ENCODE measurements at places on chromosomes 4 and X.

GRCh38 chr4:96755569-96756484 lies 915.9 kb downstream of the PDHA2 start:
- DNase-seq, result no peak

GRCh38 chrX:39477762-39478120 lies 620.0 kb downstream of the BCOR start:
- peak; percentile 53 for DNase-seq

DNA sequence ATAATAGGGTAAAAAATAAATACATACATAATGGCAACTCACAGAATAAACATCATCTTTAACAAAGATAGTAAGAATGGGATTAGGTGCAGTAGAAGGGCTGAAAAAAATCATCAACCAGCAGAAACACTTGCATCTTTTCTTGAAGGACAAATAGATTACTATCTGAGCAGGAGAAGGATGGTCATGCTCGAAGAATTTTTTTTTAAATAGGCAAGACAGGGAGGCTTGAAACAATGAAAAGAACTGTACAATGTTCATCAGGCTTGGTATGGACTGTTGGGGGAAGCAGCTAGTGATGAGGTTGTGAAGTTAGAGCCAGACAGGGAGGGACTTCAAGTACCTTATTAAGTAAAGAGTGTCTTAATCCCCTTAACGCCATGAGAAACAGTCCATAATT lies 167.4 kb upstream of the LDB2 start:
- no peak for DNase-seq

DNA sequence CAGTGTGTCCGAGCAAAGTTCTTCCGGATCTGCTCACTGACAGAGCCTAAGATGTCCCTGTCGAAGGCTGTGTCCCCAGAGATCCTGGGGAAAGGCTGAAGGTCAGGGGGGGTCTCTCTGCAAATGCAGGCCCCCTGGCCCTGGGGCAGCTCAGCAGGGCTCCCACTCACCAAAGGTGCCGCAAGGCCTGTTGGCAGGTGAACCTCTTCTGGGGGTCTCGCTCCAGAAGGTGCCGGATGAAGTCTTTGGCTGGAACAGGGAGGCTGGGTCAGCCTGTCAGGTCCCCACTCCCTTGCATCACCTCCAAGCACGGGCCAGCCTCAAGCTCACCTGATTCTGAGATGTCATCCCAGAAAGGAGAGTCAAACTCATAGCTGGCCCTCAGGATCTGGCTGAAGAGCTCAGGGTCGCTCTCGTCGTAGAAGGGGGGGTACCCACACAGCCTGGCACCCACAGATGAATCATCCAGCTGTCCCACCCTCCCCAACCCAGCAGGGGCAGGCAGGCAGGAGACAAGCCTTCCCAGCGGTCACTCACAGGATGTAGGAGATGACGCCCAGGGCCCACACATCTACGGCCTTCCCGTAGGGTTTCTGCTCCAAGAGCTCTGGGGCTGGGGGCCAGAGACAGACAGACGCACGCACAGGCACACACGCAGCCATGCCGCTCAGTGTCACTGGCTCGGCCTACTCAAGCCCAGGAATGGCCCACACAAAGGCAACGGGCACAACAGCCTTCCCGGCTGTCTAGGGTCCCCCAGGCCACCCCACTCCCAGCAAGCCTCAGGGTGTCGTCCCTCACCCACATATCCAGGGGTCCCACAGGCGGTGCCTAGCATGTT lies 2.6 kb downstream of the PNCK start:
- DNase-seq, result no peak

GRCh38 chr4:48891028-48891619 lies 15.4 kb downstream of the OCIAD2 start:
- DNase-seq, result no peak

DNA sequence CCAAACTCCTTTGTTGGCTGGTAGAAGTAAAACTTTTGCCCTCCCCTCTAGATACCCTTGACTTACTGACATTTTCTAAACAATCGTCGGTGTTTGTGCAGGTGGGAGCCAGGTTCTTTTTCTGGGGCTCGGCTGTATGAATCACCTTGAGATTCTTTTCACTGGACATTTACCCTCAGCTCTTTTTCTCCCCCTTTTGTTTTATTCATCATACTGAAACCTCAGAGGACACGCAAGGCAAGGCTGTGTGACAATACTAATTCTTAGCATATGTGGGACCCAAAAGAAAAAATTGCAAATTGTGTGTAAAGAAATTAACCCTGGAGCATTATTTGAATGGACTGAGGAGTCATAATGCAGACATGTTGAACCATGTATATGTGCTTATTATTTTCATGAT lies 194.0 kb downstream of the PCDH19 start:
- DNase-seq, result no peak

GRCh38 chrX:10325611-10326010 lies 168.8 kb downstream of the CLCN4 start:
- DNase-seq, result no peak

GRCh38 chr4:44984083-44984482 lies 257.7 kb upstream of the GNPDA2 start:
- no peak for DNase-seq

GRCh38 chrX:119145241-119145653 lies 17.6 kb upstream of the KIAA1210 start:
- DNase-seq, result peak; percentile 26

DNA sequence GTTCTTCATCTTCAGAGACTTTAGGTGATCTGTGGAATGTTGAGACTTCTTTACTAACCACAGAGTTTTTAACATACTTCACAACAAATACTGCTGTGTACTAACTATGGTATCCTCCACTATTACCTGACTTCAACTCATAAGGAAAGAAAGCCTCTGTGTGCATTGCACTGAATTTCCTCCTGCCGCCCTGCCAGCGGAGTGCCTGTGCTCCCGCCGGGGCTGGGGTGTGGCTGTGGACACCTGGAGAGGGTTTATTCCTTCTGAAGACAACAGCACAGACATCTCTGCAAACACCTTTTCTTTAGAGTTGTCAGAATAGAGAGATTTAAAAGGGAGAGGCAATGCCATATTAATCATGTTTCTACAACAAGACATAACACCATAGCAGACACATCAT lies 63.3 kb downstream of the FAT1 start:
- no peak for DNase-seq

GRCh38 chr4:187612301-187612700 lies 383.3 kb upstream of the ZFP42 start:
- DNase-seq, result no peak

- DNase-seq, result peak; percentile 85
These were observed 167.3 kb downstream of the SLIT2 start for GRCh38 chr4:20418861-20419451.

GRCh38 chr4:99723612-99724011 lies 66.0 kb upstream of the C4orf54 start:
- peak; percentile 93 for DNase-seq

GRCh38 chrX:14694611-14695010 lies 165.3 kb downstream of the GLRA2 start:
- no peak for DNase-seq

GRCh38 chr4:13888112-13888511 lies 260.6 kb upstream of the BOD1L1 start:
- peak; percentile 2 for DNase-seq

DNA sequence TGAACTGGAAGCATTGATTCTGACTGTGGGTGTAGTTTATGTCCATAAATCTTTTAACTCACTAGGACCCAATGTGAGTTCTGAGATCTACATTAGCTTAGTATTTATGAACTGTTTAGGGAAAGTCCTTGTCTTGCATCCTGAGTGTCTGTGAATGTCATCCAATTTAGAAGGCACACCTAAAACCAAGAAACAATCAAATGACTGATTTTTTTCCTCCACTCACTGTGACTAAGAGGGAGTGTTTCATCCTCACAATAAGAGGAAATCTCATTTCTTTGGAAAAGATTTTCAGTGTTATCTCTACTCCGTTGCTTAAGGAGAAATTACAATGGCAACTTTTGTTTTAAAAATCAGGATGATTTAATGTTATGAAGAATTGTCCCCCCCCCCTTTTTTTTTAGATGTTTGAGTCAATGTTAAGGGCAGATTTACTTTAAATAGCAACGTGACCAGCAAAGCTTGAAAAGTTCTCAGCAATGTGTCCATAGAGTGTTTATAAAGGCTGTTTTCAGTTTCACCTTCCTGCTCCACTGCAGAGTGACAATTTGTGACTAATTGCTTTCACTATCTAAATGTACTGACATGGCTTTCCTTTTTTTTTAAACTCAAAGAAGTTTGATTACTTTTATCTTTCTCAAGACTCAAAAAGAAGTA lies 173.0 kb downstream of the SPCS3 start:
- DNase-seq, result no peak

- no peak for DNase-seq
These were observed 154.5 kb downstream of the PALLD start for GRCh38 chr4:168651374-168651773.

DNA sequence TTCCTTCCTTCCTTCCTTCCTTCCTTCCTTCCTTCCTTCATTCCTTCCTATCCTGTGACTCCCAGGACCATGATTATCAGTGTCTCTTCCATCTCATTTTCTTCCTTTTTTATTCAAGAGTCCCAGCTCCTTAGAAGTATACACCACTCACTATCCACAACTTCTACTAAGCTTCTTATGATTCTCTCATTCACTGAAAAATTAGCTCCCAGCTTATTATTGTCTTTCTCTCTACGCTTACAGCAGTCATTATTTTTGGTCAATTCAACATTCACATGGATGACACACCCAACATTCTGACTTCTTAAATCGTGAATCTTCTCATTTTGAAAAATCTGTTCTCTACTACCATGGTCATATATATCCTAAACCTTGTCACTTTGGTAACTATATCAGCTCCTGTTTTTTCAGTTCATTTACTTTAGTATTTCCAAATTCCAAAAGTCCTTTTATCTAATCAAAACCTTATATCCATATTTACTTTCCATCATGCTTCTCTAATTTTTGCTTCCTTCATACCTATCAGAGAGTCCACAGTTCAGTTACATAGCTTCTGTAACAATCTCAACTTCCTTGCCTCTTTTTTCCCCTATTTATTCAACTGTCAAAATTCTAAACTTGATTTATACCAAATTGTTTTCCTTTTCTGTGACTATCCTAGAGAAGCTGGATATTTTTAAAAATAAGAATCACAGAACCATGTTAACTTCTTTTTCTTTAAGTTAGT lies 677.5 kb downstream of the RAPGEF2 start:
- no peak for DNase-seq

All from hematopoietic multipotent progenitor cell treated with erythropoietin and hydrocortisone succinate and interleukin-3 and kit ligand, for 4 days (in vitro differentiated cells).